Pancreas (tissue), 10 donors: ENCODE measurements at places on chromosomes 1 and 21. TPM values are rescaled to one million over a fixed set of nuclear protein-coding genes. Genes with fewer than 3 reads are reported as not detected.
A peak's percentile ranks its signal among the peaks of the same experiment; 100 is the strongest.

GRCh38 chr21:15686506-15686905, 43.3 kb upstream of the USP25 start:
- no peak for DNase-seq

DNA sequence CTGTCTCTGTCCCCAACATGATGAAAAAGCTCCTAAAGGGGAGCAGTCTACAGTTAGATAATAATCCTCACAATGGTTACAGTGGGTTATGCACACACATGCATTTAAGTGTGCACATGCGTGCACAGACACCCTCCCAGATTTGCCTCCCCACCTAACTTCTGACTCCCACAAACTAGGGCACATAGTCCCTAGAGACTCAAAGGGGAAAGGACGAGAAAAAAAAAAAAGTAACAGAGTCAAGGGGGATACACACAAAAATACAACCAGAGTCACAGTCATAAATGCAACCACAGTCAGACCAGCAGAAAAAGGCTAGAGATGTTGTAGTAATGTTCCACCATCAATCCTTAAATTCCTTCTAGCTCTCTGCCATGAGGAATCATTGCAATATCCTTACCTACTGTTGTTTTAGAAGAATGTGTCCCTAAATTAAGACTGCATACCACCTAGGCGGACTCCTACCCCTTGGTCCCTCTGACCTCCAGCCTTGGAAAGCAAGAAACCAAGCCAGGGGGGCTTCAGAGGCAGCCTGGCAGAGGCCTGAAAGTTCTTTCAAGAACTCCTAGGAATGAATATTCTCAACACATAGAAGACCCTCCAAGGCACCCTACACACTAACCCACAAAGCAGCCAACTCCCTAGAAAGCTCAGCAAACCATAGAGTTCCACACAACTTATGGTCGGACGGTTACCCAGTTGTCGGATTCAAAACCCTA, 1.3 kb downstream of the CRTC2 start:
- DNase-seq = no peak

- DNase-seq = no peak
These were observed 139.2 kb downstream of the PTPRC start for GRCh38 chr1:198778049-198778448.

DNA sequence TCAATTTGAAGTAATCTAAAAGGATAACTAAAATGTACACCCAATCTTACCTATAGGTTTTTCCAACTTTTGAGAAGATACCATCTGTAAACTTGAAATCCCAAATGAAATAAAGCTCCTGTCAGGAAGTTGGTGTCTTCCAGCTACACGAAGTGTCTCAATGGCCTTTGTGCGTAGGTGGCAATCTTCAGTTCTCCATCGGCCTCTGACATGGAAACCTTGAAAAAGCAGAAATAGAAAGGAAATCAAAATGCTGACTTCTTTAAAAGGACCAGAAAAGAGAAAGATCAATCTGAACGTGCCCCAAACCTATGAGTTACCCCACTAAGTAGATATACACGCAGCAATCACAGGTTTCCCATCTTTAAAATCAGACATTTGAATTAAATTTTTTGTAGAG, 10.0 kb downstream of the MKNK1 start:
- DNase-seq = no peak

- DNase-seq = no peak
These were observed 11.8 kb upstream of the TTC22 start for GRCh38 chr1:54812801-54813484.

GRCh38 chr1:19682257-19682656, 17.6 kb downstream of the HTR6 start:
- no peak for DNase-seq

DNA sequence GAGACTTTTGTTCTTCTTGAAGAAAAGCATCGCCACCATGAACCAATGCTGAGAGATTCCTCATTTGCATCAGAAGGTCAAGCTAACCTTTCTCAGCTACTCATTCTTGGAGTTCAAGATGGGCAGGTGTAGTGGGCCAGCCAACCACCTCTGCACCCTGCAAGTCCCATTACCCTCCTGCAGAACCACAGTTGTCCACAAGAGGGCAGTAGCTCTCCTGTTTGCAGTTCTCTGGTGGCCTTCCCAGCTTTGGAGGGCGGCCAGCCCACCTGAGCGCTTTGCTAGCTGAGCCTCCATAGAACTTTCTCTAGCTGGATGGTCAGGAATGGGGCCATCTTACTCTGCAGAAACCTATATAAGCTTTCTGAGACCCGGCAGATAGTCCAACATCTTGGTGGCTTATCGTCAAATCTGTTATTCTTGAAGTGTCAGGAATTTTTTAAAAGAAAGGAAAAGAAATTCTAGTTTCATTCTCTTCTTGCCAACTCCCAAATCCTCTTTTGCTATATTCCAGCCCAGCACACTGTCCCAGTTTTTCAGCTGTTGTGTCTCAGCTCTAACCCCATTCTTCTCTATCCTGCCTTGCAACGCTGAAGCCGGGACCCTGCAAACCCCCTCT, 11.0 kb upstream of the LMX1A start:
- DNase-seq = peak; percentile 69

DNA sequence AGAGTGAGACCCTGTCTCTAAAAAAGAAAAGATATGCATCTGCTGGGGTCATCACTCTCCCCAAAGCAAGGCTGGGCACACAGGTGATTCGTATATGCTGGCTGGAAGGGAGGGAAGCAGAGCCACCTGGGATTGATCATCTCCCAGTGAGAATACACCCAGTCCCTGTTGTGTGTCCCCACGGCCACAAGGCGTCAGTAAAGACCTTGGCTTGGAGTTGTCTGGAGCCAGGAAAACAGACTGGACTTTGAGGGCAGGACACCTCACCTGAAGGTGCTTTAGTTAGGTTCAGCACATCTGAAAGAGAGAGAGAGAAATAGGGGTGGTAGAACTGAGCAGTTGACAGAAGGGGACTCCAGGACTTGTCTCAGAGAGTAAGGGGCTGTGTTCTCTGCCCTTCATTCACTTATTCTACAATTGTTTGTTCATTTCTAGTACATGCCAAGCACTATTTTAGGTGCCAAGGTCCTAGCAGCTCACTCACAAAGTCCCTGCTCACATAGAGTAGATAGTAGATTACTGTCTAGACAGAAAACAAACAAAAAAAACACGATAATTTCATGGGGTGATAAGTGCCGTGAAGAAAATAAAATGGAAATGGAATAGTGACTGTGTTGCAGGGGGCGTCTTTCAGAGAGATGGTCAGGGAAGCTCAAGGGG, 13.5 kb downstream of the CITED4 start:
- peak; percentile 81 for DNase-seq

DNA sequence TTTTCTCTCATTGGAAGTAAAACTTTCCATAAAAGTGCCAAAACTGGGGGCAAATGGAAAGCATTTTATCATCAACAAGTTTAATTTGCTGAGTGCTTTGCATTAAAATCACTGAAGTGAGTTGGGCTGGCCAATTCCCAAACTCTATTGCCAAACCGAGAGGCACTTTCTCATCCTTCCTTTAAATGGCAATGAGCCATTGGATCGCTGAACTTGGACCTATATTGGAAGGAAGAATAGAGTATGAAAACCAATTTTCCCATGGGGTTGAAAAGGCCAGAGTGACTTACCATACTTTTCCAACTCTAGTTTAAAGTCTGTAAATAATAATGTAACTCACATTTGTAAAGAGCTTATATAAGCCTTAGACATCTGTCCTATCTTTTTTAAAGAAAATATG, 189.1 kb upstream of the C1orf87 start:
- DNase-seq = no peak

- DNase-seq = no peak
These were observed 9.6 kb downstream of the RAB25 start for GRCh38 chr1:156070548-156070947.

DNA sequence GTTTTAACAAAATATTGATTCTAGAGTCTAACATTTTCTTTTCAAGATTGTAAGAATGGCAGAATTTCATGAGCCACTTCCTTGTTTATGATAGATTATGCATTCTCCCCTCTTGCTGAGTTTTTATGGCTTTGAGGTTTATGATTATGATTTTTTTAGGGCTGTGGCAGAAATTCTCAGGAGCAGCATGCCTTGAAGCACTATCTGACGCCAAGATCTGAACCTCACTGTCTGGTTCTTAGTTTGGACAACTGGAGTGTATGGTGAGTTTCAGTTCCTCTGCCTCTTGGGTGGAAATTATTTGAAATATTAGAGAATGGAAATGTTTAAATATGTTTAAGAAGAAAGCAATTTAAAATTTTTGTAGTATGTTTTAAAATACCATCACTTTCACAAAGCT, 10.2 kb downstream of the USP16 start:
- no peak for DNase-seq

GRCh38 chr1:212721388-212722247, 22.0 kb upstream of the BATF3 start:
- DNase-seq = no peak

DNA sequence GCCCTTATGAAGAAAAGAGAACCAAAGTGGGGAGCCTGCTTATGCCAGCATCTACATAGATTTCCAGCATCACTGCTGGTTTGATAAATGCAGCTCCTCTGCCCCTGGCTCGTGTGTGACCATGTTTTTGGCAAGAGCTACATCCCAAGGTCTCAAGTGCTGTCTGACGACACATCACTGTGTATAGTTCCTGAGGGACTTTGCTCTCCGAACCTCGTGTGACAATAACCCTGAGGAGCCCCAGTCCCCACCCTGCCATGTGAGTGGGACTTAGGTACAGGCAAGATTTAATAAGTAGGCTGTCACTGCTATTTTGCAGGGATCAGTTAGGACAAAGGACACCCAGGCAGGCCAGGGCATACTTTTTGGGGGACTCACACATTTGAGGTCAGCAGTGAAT, 28.8 kb upstream of the RERE start:
- DNase-seq = no peak

GRCh38 chr1:75233302-75233929, 99.2 kb downstream of the LHX8 start:
- no peak for DNase-seq

- no peak for DNase-seq
These were observed 1.1 kb downstream of the KLHDC9 start for GRCh38 chr1:161099090-161099802.

DNA sequence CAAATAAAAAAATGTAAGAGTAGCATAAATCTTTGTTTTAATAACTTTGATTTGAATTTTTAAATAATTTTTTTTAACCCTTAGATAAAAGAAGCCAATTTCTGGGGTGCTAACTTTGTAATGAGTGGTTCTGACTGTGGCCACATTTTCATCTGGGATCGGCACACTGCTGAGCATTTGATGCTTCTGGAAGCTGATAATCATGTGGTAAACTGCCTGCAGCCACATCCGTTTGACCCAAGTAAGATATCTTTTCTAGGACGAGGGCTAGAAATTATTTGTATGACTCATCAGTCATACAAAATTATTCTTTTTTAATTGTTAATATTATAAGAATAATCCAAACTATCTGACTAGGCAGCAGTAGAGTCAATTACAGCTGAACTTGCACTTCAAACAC, 71.2 kb downstream of the GPR161 start:
- no peak for DNase-seq

DNA sequence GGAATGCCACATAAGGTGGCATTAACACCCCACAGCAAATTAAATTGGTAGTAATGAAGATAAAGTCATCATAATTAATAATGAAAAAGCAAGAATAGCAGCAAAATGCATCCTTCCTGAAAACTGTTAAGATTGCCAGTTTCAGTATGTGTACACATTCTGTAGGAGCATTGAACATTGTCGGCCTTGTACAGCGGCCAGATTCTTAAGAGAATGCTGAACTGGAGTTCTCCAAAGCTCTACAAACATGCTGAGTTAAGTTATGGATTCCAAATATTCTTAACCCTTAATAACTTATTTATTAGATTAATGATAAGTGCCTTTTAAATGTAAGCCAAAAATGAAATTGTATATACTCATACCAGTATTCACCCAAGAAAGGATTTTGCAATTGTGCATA, 189.9 kb downstream of the AK5 start:
- DNase-seq = no peak

DNA sequence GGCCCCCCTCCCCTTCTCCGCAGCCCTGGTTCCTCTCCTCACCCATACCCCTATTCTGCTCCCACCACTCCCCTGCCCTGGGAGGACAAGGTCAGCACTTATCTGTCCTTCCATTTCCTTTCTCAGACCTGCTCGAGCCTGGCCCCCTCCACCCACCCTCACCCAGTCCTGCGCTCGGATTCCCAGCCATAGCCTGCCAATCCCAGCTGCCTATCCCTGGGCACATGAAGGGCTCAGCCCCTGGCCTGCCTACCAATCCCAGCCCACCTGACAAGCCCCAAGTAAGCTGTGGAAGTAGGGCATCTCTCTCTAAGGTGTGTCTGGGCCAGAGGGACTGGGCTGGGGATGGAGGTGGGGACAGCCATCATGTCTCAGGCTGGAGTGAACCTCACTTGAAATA, 5.4 kb downstream of the BLACAT1 start:
- DNase-seq = no peak

DNA sequence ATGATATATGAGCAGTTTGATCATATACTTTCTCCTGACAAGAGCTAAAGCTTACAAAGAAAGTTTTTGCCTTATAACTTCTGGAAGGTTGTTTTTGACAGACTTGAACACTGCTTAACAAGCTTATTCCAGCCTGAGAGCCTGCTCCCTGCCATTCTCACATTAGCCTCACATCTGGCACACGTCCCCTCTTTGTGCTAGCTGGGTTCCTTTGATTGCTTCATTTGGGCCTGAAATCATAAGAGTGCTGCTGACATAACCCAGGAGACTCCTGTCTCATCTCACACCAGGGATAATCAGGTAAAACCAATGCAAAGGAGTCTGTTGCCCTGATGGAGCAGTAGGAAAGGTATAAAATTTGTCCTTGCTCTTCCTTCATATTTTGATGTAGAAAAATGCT, 1411.7 kb upstream of the B3GALT2 start:
- DNase-seq = no peak

GRCh38 chr1:169094897-169095569, 11.5 kb upstream of the ATP1B1 start:
- no peak for DNase-seq

DNA sequence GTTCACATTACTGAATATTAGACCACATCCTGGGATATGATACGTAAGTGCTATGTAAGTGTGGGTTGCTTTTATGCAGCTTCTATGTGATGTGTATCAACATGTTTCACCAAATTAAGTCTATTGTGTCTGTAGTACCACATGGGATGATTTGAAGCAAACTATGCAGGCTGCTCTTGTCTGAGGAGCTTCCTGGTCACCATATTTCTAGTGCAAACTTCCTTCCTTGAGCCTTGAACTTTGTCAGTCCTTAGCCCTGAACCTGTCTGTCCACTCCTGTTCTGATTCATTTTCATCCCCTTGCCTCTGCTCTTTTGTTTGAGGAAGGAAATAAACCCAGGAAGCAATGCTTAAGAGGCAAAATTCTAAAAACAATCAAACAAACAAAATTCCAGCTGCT, 117.5 kb upstream of the VANGL1 start:
- DNase-seq = no peak

GRCh38 chr1:155947741-155948140, 6.3 kb downstream of the RXFP4 start:
- DNase-seq = no peak

GRCh38 chr1:14824314-14824915, 225.9 kb downstream of the KAZN start:
- no peak for DNase-seq

- DNase-seq = no peak
These were observed 357.9 kb upstream of the USP24 start for GRCh38 chr1:55572878-55573734.

The HMGCS2 gene
- total RNA-seq = not detected

The EDEM3 gene
- 29.8 TPM for total RNA-seq

The ITGB2 gene
- 21.5 TPM for total RNA-seq

The LRRC39 gene
- total RNA-seq = 0.06 TPM

The ERVH48-1 gene
- total RNA-seq = 0.06 TPM

The CCDC30 gene
- 2.6 TPM for total RNA-seq

The SLAMF9 gene
- total RNA-seq = not detected

The PTPRC gene
- total RNA-seq = 7.1 TPM

The OXCT2 gene
- total RNA-seq = 0.55 TPM

The SPRR2G gene
- not detected for total RNA-seq

The ANKRD13C gene
- 8.6 TPM for total RNA-seq
